ENCODE measurements at places on chromosomes 2 and 18.

GRCh38 chr2:151097895-151098294, 163.8 kb downstream of the RBM43 start:
- no peak for DNase-seq

DNA sequence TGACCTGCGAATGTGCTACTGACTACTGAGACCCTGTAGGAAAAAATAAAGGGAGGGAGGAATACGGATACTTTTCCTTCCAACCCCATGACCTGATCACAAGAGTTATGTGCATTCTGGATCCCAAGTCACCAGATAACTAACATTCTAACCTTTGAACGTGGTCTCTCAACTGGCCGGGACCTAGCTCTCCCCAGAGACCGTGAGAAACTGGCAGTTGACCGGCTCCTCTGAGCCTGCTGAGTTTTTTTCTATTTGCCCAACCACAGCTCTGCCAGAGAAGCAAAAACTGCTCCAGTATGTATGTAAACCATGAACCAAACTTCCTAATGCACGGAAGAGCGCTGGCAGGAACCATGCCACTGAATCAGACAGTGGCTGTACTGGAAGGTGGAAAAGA, 47.5 kb upstream of the PTMA start:
- DNase-seq, result no peak

GRCh38 chr2:50606860-50607259, 425.1 kb downstream of the NRXN1 start:
- DNase-seq, result no peak

- DNase-seq, result no peak
Observed at GRCh38 chr2:22855081-22855480, 529.9 kb upstream of the KLHL29 start.

GRCh38 chr2:133840761-133841160, 272.5 kb upstream of the NCKAP5 start:
- no peak for DNase-seq

DNA sequence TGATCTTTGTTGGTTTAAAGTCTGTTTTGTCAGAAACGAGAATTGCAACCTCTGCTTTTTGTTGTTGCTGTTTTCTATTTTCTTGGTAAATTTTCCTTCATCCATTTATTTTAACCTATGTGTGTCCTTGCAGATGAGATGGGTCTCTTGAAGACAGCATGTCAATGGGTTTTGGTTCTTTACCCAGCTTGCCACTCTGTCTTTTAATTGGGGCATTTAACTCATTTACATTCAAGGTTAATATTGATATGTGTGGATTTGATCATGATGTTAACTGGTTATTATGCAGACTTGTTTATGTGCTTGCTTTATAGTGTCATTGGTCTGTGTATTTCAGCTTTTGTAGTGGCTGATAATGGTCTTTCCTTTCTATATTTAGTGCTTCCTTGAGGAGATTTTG, 327.9 kb upstream of the SYT4 start:
- DNase-seq, result no peak

DNA sequence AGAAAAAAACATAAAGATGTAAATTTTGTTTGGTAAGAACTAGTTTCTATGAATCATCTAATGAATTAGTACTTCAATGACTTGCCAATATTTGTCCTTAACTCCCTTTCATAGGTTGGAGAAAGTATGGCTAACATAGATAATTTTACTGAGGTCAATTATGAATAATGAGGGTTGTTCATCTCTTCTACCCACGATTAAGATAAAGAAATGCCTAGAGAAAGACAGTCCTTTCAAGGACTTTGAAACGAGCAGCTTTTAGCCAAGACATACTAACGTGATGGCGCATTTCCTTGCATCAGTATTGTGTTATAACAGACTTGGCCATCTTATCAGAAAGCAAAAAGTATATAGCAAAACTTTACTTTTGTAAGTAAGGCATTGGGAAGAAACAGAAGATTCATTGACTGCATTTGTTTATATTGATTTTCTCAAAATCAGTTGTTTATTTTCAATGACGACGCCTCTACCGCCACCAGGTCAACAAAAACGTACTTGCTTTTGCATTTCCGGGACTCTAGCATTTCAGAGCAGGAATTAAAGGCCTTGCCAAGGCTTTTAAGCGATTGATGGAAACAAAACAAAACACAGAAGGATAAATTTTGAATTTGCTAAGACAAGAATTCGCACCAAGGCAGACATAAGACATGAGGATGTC, 961 bp downstream of the RBM43 start:
- DNase-seq, result no peak

DNA sequence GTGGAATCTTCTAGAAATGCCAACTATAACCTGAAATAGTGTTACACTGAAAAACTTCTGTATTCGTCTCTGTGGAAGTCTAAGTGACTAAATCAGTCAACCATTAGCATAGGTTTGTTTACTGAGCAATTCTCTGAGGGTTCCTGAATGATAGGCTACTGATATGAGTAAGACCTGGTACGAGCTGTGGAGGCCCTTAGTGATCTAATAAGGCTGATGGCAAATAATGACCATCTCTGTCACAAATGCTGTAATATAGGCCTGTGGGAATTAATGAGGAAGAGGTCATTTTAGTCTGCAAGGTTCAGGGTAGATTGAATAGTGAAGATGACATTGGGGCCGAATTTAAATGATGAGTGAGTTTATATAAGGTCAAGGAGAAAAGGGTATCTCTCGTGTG, 82.5 kb downstream of the MGAT5 start:
- no peak for DNase-seq

- DNase-seq, result no peak
Observed at GRCh38 chr2:85132834-85133637, at the start of gene TCF7L1. Gene TCF7L1 (plus strand): TSS chr2:85133392. CDS start chr2:85133685, 293 bp downstream.

GRCh38 chr2:160859096-160859495, 301.1 kb upstream of the TANK start:
- DNase-seq, result no peak

DNA sequence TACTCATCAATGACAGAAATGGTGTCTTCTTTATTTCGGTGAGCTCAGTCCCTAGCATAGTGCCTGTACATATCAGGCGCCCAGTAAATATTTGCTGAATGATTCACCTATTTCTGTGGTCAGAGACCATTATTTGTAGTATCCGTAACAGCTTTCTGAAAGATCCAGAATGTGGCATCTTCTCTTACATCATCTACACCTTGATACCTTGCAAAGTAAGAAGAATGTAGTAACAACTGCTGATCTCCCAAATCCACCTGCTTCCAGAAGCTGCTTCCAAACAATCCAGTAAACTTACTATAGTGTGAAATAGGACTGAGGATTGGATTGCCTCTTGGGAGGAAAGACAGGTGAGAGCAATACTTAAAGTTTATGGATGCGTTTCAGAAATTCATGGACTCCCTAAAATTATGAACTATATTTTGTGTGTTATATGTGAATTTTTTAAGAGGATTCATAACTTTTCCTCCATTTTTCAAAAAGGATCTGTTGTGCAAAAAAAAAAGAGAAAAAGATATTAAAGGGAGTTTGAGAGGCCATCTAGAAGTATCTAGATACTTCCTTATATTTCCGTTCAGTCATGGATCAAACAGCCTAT, 945 bp upstream of the ASXL2 start:
- no peak for DNase-seq

DNA sequence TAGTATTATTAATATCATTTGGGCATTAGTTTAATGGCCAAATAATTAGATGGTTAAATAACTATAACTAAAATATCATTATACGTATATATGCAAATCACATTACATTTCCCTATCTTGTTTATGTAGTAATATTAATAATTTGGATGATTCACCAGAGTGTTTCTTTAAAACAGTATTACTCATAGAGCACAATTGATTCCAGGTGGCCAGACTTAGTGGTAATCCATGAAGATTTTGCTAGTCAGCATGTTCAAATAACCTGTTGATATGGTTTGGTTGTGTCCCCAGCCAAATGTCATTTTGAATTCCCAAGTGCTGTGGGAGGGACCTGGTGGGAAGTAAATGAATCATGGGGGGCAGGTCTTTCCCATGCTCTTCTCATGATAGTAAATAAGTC, 782.3 kb downstream of the LRP1B start:
- no peak for DNase-seq

DNA sequence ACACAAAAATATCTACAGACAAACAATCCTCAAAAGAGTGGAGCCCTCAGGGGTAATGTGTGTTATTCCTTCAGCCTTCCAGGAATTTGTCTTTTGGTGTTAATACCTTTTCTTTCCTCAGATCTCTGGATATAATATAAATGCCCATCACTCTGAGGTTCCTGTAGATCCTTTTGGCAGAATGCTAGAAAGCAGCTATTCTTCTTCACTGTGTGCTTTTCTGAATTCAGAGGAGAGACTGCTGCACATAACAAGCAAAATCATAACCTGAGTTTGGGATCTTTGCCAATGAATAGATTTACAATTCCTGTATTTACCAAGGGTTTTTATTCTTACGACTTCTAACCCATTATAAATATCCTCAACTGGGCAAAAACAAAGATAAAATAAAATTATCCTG, 57.3 kb downstream of the KLF7 start:
- no peak for DNase-seq

DNA sequence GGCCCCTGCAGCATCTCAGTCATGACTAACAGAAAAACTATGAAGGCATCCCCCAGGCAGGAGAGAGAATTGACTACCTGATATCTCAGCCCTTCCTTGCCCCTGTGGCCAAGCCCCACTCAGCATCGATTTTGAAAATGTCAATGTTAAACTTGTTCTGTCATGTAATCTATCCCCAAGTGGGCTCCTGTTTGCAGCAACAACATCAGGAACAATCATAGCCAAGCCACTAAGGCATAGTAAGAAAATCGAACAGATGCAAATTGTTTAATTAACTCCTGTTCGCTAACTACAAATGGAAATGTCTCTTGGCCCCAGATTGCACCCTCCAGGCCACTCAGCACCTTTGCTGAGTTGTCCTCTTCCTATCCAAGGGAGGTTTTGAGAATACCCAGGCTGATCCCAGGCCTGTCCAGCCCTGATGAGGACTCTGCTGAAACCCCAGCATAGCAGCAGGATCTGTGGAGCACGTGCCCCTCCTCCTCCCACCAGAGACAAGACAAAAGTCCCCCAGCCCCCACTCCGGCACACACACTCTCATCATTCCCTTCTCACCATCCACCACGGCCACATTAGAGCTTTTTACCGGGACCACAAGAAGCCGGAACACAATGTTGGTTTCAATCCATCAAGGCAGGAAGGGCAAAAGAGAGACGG, 150.1 kb downstream of the TNS1 start:
- no peak for DNase-seq

DNA sequence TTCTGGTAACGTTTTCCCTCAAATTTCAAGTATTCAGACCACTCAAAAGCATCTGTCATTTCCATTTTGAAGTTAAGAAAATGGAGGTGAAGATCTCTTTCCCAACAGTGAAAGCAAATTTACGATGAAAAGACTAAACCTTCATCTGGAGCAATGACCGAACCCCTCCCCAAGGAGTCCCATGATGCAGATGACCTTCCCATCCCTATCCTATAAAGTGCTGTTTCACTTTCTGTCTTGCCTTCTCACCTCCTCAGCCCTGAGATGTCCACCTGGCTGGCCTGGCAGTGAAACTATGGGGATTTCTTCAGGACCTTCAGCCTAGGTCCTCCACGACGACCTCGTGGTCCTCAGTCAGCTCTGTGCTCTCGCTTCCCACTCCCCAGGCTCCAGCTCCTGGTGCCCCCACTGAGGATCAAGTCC, 925 bp upstream of the NPC1 start:
- no peak for DNase-seq

GRCh38 chr2:41856946-41857345, 190.9 kb upstream of the PKDCC start:
- DNase-seq, result no peak

DNA sequence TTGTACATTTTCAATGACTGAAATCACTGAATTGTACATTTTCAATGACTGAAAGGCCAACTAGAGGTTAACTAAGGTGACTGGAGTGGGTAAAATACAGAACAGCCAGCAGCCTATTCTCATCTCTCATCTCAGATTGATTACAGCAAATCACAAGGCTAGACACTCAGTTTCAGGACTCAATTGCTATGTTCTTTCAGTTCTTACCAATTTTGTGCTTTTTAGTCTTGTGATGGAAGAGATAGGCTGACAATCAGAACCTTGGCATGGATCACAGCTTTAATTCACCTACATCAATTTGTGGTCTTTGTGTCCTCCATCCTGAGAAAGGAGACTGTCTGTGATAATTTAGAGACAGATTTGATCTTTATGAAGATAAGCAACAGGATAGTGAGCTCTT, 124.7 kb downstream of the GULP1 start:
- no peak for DNase-seq

- no peak for DNase-seq
Observed at GRCh38 chr18:27428120-27428519, 243.0 kb upstream of the CHST9 start.

GRCh38 chr2:238551091-238551490, 124.4 kb downstream of the ASB1 start:
- DNase-seq, result no peak

DNA sequence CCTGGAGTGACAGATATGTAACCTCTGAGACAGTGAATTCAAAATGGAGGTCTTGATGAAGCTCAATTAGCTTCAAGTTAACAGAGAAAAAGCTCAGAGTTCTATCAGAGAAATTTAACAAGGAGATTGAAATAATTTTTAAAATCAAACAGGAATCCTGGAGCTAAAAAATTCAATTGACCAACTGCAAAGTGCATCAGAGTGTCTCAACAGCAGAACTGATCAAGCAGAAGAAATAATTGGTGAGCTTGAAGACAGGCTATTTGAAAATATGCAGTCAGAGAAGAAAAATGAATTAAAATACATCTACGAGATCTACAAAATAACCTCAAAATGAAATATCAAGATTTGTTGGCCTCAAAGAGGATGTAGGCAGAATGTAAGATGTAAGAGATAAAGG, 30.4 kb upstream of the BMP10 start:
- DNase-seq, result no peak

GRCh38 chr2:175852879-175853615, 149.0 kb downstream of the LNPK start:
- DNase-seq, result no peak

GRCh38 chr2:190343089-190343535, 277 bp upstream of the INPP1 start:
- DNase-seq, result no peak

DNA sequence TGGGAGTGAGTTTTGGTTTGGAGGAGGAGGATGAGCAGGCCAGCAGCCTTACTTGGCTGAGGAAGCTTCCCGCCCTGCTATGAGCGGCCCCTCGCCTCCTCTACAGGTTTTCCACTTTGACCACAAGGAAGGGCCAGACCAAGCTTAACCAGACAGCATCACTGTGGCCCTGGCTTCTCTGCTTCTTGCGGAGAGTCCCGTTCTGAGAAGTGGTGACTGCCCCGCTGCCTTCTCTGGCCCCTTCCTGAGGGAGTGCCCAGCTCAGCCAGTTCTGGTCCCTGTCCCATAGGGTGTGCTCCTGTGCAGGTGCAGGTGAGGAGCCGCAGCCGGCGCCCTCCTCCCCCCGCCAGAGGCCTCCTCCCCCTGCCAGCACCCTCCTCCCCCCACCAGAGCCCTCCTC, 101.0 kb downstream of the FAM210A start:
- no peak for DNase-seq

GRCh38 chr2:60379684-60380083, 173.8 kb downstream of the BCL11A start:
- DNase-seq, result no peak

GRCh38 chr18:12517142-12517825, 109.6 kb downstream of the PRELID3A start:
- no peak for DNase-seq

GRCh38 chr2:27738349-27739057, 33.0 kb upstream of the MRPL33 start:
- DNase-seq, result no peak

- no peak for DNase-seq
Observed at GRCh38 chr18:12552879-12553242, 105.0 kb downstream of the SPIRE1 start.

- DNase-seq, result no peak
Observed at GRCh38 chr2:200737585-200737984, 74.1 kb upstream of the BZW1 start.

- no peak for DNase-seq
Observed at GRCh38 chr2:8153258-8153718, 528.6 kb upstream of the ID2 start.

Data from stimulated activated CD8-positive, alpha-beta memory T cell treated with anti-CD3 and anti-CD28 coated beads, Interleukin-7, amount 100 ng/mL, for 24 hours (primary cell).